ENCODE measurements at places on chromosomes 1 and 21.

DNA sequence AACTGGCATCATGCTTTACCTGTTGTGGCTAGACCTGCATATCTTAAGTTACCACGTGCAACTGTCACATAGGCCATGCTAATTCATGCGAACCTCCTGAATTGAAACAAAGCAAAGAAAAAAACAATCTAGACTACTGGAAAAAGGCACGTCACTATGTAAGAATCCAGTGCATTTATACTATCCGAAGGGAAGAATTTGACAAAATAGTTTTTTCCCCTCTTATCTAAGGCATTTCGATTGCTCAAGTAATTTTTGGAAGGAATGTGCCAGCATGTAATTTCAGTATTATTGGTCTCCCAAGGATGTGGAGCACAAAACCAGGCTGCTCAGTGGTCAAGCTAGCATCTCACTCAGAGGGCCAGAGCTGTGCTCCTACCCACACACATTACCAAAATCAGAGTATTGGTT, 31.5 kb upstream of the C1orf198 start:
- DNase-seq, result no peak

GRCh38 chr1:17204546-17205440, at the start of gene PADI1:
Gene PADI1 (plus strand): TSS chr1:17205128. CDS start chr1:17205218, 90 bp downstream.
- DNase-seq, result no peak

GRCh38 chr1:192005976-192006375, 152.3 kb upstream of the RGS18 start:
- DNase-seq, result no peak

DNA sequence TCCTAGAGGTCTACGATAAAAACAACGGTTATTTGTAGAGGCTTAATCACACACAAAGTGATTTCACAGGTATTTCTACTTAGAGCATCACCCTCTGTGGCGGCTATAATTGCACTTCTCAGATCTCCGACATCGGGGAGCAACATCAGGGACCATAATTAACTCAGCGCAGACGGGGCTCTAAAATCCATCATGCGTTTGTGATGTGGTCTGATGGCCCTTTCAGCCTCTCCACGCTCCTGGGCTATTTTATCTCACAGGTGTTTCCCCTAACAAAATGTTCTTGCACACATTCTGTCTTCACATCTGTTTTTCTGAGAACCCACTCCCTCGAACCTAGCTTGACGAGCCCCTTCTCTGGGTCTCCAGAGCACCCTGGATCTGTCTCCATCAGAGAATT, 146.3 kb upstream of the DUSP10 start:
- no peak for DNase-seq

GRCh38 chr1:206568256-206568655, 44.0 kb downstream of the EIF2D start:
- DNase-seq, result no peak

GRCh38 chr1:116537040-116537831, 33.6 kb downstream of the CD58 start:
- DNase-seq, result no peak

- no peak for DNase-seq
Observed at GRCh38 chr1:101309334-101310311, 72.8 kb downstream of the S1PR1 start.

GRCh38 chr1:32274646-32275340, 17.1 kb upstream of the HDAC1 start:
- no peak for DNase-seq

DNA sequence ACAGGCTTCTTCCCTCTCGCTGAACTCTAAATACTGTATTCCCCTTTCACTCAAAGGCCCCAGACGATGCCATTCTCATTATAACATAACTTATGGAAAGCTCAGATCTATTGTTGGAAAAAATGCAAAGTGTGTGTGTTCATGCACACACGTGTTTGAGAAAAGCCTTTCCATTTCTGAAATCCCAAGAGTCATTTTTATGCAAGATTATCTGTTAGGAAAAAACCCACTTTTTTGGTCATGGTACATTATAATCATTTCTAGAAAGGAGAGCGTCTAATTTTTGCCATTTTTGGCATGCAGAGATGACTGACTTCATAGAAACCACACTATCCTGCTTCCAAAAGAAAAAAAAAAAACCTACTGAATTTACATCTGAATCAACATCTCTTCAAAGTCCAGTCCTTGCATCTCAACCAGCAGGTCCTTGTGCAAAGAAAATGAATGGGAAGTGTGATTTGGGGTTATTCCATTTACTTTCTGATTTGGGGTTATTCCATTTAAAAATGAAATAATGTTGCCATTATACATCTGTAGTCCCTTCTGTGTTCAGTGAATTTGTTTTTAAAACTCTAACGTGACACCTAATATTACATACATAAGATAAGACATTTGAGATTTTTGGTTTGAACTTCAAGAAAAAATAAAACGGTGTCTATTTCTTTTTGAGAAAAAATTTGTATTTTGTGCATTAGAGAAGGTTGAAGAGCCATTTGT, 150.3 kb downstream of the DHRS3 start:
- no peak for DNase-seq

GRCh38 chr1:200334661-200335256, 75.1 kb downstream of the ZNF281 start:
- no peak for DNase-seq

DNA sequence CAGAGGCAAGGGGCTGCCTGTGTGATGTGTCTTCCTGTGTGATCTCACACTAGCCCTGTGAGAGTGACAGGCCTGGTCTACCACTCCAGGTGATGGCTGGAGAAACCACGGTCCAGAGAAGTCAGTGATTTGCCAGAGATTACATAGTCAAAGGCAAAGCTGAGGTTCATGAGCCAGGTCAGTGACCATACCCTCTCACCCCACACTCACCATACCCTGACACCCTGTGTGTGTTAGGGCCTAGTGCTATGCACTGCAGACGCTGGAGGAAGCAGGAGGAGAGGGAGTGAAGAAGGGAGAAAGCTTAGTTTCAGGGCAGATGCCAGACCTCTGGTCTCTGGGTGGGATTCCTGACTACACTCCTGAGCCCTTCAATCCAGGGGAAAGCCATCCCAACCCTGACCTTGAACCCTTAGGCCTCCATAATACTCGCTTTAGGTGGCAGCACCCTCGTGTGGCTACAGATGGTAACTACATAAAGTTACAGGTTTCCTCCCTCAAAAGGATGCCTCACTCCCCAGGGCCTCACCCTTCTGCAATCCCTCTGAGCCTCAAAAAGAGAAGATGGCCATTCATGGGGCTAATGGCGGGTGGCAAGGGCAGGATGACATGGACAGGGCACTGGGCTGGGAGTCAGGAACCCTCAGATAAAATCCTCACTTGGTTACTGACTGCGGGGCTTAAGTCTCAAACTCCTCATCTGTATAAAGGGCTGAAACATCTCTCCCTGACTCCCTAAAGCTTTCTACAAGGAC, 20.8 kb upstream of the SDC3 start:
- no peak for DNase-seq

GRCh38 chr1:226953175-226953800, 13.2 kb downstream of the COQ8A start:
- no peak for DNase-seq

- peak; percentile 77 for DNase-seq
Observed at GRCh38 chr1:226433341-226433720, 25.4 kb upstream of the PARP1 start.

DNA sequence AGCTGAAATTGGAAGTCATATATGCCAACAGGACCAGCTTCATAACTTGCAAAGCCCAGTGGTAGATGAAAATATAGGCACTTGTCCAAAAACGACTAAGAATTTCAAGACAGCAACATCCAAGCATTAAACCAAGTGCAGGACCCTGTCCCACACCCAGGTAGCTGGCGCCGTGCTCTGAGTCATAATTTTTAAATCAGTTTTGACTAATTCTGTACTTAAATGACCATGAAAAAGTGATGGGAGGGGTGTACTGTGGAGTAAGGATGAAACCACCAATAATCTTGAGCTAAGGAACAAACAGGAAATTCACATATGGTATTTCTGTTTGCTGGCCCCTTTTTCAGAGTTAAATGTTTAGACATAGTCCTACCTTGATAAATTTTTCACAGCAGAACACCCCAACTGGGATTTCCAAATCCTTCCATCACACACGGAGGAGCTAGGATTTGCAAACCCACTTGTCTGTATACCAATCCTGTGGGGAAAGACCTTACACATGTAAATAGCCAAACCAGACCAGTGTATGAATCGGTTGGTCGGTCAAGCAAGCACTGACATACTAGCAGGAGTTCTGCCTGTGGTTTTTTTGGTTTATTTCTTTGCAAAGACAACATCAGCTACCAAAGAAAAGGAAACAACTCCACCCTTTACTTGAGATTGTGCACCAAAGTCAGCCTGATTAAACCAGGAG, 235.7 kb upstream of the RAB4A start:
- no peak for DNase-seq

GRCh38 chr21:15031790-15032357, 32.9 kb downstream of the NRIP1 start:
- no peak for DNase-seq

GRCh38 chr1:15080328-15081007, 73.1 kb upstream of the TMEM51 start:
- no peak for DNase-seq

DNA sequence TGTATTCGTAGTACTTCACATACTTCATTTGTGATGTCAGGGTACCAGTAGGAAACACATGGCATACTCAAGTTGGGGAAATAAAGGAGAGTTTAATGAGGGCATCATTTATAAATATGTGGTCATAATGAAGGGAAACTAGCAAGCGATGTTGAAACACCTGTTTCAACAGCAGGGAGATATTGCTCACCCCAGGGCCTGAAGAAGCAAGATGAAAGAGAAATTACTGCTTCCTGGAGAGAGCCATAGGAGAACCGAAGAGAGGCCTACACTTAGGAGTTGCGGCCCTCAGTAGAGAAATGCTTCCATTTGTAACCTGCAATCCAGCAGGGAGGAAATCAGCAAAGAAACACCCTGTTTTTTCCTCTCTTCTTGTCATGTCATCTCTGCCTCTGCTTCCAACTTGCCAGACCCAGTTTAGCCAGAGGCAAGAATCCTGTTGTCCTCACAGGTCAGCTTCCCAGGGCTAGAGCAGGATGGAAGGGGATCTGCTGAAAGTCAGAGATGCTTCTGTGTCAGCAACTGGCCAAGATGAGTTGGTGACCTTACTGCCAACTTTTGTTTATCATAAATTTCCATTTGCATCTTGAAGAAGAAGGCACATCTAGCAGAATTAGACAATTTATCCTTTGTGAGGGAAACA, 67.6 kb upstream of the TSPAN2 start:
- DNase-seq, result no peak

GRCh38 chr1:166145499-166145898, 21.3 kb downstream of the FAM78B start:
- no peak for DNase-seq

- DNase-seq, result no peak
Observed at GRCh38 chr1:158496374-158496773, 24.4 kb downstream of the OR10R2 start.

GRCh38 chr1:39859859-39860812, 23.2 kb downstream of the TRIT1 start:
- no peak for DNase-seq

- DNase-seq, result no peak
Observed at GRCh38 chr1:91730801-91731732, 154.9 kb downstream of the TGFBR3 start.

DNA sequence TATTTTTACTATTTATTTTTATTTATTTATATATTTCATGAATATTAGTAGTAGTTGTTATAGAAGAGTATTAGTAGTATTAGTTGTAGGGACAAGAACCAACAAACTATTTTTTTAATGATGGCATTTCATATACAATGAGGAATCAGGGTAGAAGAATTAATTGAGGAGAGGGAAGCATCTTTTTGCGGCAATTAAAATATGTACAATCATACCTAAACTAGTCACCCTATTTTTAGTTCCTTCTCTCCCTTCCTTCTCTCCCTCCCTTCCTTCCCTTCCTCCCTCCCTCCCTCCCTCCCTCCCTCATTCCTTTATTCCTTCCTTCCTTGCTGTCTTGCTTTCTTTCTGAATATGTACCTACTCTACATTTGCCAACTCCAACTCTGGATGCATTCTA, 189.8 kb downstream of the GRIK1 start:
- DNase-seq, result no peak

DNA sequence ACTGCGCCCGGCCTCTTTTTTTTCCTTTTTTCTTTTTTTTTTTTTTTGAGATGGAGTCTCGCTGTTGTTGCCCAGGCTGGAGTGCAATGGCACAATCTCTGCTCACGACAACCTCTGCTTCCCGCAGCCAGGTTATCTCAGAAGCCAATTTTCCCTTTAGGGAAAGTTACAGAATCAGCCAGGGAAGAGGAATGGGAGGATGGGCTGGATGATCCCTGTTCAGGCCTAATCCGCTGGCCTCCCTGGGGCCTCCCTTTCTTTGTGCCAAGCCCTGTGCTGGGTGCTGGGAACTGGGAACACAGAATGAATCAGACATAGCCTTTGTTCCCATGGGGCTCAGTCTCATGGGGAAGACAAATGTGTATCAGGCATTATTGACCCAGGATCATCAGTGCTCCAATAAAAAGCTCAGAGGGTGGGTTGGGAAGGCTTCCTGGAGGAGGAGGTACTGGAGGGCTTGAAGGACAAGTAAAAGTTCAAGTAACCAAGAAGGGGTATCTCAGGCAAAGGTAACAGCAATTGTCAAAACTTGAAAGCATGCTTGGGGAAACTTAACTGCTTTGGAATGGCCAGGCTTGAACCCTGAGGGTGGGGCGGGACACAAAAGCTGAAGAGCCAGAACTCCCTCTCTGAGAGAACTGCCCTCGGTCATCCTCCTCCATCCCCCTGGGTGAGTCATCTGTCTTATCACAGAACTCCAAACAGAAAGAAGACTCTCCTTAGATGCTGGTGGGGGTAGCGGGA, 14.3 kb downstream of the ECHDC2 start:
- DNase-seq, result no peak

- peak; percentile 75 for DNase-seq
Observed at GRCh38 chr1:39269791-39270342, 65.4 kb downstream of the MACF1 start.

- DNase-seq, result no peak
Observed at GRCh38 chr1:4404854-4405590, 249.4 kb upstream of the AJAP1 start.

DNA sequence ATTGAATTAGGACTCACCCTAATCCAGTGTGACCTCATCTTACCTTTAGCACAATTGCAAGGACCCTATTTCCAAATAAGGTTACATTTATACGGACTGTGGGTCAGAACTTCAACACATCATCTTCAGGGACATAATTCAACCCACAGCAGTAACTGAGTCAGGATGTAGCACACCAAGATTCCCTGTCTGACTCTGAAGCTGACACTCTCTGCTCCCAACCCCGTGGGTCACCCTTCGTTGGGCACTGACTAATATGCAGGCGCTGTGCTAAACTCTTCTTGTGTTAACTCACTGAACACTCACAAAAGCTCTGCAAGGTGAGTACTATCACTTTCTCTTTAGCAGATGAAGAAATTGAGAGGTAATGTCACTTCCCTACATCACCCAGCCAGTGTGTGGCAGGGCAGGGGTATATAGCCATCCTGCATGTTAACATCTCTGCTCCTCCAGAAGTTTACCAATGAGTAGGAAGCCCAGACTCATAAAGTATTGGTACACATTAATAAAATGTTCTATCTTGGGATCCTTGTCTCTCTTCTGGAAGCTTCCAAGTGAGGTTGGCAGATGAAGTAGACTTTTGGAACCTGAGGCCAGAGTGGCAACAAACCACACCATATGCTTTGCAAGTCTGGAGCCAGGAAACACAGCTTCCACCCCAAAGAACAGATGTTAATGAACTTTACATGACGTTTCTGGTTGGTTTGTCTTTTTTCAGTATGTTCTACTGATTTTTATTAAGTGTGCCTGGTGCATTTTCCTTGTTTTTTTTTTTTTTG, 139.2 kb upstream of the KLHDC7A start:
- no peak for DNase-seq
